HL-60 (cell line): ENCODE measurements at places on chromosomes 6 and 20.

DNA sequence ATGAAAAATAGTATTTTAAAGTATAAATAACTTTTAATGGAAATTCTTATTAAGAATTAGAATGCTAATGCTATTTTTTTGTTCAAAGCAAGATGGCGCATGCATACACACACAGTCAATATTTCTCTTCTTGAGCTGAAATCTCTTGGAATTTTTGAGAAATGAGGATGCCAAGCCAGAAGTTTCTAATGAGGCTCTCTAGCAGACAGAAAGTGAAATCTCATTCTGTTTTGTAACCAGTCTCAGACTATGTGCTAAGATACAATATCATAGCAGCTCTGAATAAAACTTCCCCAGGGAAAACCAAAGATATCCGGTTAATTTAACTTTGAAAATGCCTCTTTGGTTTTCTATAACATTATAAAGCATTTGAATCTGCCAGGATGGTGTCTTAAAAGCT, 97.2 kb upstream of the HDAC2 start:
- no peak for DNase-seq

GRCh38 chr20:36624944-36625324, 19.4 kb downstream of the RAB5IF start:
- DNase-seq = no peak

GRCh38 chr6:152270301-152270925, 366.7 kb downstream of the SYNE1 start:
- no peak for DNase-seq

GRCh38 chr20:31747640-31748039, 8.6 kb downstream of the TPX2 start:
- no peak for DNase-seq

GRCh38 chr6:20313960-20314530, 87.6 kb upstream of the E2F3 start:
- DNase-seq = no peak

- no peak for DNase-seq
Observed at GRCh38 chr6:43964659-43965570, 162.3 kb downstream of the MRPL14 start.

DNA sequence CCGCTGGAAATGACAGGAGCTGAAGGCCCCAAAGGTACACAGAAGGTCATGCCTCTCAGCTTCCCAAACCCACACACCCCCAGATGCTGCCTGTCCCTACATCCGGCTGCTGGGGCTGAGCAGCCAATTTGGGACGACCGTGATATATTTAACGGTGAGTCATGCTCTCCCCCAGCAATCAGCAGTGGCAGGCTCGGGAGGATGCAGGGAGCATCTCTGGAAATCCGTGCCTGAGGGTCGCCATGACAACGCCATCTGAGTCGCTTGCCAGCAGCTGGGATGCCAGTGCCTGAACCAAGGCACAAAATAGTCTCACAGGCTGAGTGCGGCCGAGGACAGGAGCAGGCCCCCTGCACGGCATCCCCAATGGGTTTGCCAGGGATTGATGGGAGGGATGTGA, 57.9 kb downstream of the KCNB1 start:
- no peak for DNase-seq

GRCh38 chr20:399182-399707, 8.9 kb upstream of the RBCK1 start:
- no peak for DNase-seq

GRCh38 chr6:70668499-70668812, 773 bp downstream of the SMAP1 start:
- DNase-seq = no peak
